H1 (cell line): ENCODE measurements at places on chromosomes 11 and 22.
A peak's percentile ranks its signal among the peaks of the same experiment; 100 is the strongest.

GRCh38 chr22:42432020-42432596 lies at the start of gene NFAM1:
Gene NFAM1 (minus strand): TSS chr22:42432403. CDS start chr22:42432357, 46 bp downstream.
- no peak for DNase-seq

- DNase-seq = no peak
Observed at GRCh38 chr22:20625270-20625669, 117.9 kb downstream of the MED15 start.

- DNase-seq = no peak
Observed at GRCh38 chr11:62402226-62402959, 16.4 kb upstream of the SCGB1A1 start.

- DNase-seq = no peak
Observed at GRCh38 chr22:47375621-47376321, 613.3 kb downstream of the TBC1D22A start.

DNA sequence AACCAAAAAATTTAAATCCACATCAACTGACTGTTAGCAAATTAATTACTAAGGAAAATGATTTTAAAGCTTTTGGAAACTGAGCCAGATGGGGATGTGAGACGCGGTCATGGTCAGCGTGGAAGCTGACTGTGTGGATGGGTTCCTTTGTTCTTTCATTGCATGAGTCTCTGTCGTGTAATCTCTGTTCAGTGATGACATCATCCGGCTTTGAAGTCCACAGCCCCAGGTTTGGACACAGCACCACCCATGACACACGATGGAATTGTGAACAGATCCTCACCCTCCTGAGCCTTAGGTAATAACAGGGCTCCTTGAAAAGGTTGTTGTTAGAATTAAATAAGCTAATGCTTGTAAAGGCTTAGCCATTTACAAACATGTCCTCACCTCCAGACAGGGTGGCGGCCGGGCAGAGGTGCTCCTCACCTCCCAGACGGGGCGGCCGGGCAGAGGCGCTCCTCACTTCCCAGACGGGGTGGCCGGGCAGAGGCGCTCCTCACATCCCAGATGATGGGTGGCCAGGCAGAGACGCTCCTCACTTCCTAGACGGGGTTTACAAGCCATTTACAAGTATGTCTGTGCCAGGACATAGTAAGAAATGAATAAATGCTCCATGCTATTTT lies 677.3 kb downstream of the TBC1D22A start:
- DNase-seq = no peak

- DNase-seq = no peak
Observed at GRCh38 chr22:43994416-43994815, 29.7 kb upstream of the PARVB start.

GRCh38 chr22:30079952-30080533 lies at the start of gene HORMAD2:
Gene HORMAD2 (plus strand): TSS chr22:30080464. CDS start chr22:30093953, 13,489 bp downstream.
- peak; percentile 92 for DNase-seq

- DNase-seq = peak; percentile 76
Observed at GRCh38 chr11:59560702-59561473, 49.5 kb downstream of the OR4D9 start.

DNA sequence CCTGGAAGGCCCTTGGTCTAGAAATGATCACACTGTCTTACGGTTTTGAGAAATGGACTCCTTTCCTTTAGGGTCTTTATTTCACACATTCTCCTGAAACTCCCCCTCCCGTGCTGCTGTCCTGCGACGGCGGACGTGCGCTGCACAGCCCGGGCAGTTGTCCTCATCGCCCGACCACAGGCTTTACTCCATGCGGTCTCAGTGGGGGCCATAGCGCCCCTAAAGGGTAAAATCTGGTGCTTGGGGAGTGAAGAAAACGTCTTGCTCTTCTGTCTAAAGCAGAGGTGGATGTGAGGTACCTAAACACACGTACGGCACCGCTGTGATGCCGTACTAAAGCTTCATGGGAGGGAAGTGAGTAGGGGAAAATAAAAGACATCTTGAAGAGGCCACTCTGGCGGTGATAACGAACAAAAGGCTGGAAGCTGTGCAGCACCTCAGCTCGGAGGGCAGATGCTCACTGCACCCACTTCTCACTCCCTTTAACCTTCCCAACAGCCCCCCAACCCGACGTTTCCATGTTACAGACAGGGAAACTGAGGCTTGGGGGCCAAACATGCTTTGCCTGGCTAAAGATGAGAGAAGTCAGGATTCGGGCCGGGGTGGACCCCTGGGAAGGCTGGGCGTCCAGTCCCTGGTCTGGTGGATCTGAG lies 22.6 kb downstream of the MPPED1 start:
- no peak for DNase-seq

- DNase-seq = no peak
Observed at GRCh38 chr11:60594998-60595642, 79.9 kb downstream of the MS4A13 start.

DNA sequence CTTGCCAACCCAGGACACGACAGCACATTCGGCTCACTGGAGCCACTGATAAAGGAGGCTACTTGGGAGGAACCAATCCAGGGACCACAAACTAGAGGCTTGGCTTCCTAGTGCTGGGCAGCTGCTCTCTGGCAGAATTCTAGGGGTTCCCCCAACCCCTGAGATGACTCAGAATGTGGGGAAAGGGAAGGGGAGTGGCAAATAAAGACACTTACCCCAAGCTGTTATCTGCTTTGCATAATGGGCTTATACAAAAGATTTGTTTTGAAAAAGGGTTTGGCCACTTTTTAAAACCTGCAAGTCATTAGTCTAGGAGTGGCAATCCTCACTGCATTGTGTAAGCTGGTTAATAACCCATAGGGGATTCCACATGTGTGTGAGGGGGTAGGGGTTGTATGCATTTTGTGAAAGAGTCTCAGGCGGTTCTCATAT lies 64.1 kb upstream of the LMO1 start:
- no peak for DNase-seq

DNA sequence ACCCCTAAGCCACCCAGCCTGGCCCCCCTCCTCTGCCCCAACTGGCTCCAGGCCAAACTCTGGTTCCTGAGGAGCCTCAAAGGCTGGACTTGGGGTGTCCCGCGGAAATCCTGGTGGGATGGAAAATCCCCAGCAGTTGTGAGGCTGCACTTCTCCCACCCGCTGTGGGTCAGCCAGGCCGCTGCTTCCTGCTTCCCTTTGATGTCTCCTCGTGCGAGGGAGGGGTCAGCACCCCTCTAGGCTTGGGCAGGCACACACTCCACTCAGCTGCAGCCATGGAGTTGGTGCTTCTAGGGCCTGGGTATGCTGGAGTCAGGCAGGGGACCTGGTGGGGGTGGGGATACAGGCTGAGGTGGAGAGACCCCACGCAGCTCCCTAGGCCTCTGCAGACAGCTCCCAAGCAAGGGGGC lies 12.0 kb downstream of the KCNQ1OT1 start:
- DNase-seq = no peak

DNA sequence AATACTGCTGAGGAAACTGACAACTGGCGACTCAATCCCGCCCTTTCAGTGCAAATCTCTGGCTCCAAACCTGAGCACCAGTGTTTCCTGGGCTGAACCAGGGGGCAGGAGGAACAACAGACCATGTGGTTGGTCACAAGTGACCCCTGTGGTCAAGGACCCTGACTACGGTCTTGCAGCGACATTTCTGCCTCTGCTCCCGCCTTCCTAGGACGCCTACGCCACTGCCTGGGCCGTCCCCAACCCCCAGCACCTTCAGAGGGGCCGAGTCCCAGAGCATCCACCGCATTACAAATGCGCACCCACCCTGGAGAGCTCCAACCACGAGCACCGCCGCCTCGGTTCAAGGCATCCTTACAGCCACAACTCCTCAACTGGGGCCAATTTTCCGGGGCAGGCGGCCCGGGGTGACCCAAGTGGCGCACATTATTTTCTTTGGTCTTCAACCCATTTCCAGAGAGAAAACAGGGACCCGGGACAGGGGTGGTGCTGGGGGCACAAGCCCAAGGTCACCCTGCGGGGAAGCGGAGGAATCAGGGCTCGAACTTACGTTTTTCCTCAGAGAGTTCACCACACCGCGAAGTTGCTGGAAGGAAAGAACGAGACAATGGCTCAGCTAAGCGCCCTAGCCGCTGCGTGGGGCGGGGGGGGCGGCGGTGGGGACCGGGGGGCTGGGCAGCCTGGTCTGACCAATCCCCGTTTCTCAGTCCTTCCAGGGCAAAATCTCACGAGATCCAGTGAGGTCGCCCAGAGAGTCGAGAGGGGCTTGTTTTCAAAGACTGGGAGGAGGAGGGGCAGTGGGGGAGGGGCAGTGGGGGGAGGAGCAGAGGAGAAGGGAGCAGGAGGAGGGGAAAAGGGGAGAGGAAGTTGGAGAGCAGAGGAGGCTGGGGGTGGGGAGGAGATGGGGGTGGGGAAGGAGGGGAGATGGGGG lies 1.8 kb downstream of the PRAME start:
- DNase-seq = no peak

GRCh38 chr11:95939091-95939490 lies 15.2 kb upstream of the MTMR2 start:
- no peak for DNase-seq

GRCh38 chr11:112115386-112115785 lies 28.7 kb downstream of the SDHD start:
- no peak for DNase-seq

DNA sequence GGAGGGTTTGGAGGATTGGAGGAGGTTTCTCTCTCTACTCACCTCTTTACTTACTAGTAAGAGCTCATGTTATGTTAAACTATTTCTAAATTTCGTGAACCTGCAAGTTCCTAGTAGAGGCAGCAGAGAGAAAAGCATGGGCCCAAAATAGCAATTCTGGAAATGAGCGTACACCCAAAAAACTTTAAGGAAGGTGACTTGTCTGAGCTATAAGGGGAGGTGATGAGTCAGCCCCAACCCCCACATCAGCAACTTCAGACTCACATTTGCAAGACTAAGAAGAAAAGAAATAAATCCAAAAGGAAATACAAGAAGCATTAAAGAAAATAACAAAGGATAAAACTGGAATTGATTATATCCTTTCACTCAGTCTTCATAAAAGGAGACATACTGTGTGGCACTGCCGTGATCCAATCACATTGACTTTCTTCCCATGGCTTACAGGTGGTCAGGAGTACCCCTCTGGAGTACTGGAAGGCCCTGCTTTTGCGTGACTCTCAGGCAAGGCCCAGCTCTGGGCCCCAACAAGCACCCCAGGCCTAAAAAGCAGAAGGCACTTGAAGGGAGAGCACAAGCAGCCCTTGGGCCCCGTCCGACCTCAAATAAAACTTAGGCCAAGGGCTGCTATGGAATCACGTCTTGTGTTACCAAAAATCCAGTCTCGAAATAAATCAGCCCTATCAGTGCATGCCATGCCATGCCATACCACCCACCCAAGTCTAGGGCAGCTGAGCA lies 14.3 kb downstream of the PACSIN2 start:
- no peak for DNase-seq

GRCh38 chr11:113647108-113647507 lies 59.0 kb downstream of the TMPRSS5 start:
- no peak for DNase-seq

GRCh38 chr11:17939542-17939941 lies 73.3 kb downstream of the SERGEF start:
- no peak for DNase-seq

GRCh38 chr11:41449483-41450050 lies 9.9 kb downstream of the LRRC4C start:
- no peak for DNase-seq

DNA sequence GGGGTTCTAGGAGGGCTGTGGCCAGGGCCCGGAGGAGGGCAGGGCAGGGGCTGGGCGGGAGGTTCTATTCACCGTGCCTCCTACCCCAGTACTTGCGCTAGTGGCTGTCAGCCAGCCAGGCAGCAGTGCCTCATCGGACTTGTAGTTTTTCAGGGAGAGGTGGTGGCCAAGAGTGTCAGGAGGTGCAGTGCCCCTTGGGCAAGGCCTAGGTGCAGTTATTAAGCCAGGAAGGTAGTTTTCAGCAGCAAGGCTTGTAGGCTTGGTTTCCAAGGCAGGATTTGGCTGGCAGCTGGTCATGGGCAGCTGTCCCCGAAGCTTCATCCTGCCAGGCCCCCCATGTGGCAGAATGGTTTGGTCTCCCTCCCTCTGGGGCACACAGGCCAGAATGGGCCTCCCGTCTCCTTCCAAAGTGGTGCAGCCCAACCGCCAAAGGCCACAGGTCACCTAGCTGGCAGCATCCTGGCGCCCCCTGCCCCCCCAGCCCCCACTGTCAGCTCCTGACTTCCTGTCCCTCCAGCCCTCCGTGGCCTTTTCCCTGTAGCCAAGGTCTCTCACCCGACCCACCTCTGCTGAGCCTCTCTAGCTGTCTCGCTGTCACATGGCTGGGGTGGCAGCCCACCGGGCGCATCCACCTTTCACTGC lies 8.5 kb downstream of the CCDC88B start:
- DNase-seq = no peak

DNA sequence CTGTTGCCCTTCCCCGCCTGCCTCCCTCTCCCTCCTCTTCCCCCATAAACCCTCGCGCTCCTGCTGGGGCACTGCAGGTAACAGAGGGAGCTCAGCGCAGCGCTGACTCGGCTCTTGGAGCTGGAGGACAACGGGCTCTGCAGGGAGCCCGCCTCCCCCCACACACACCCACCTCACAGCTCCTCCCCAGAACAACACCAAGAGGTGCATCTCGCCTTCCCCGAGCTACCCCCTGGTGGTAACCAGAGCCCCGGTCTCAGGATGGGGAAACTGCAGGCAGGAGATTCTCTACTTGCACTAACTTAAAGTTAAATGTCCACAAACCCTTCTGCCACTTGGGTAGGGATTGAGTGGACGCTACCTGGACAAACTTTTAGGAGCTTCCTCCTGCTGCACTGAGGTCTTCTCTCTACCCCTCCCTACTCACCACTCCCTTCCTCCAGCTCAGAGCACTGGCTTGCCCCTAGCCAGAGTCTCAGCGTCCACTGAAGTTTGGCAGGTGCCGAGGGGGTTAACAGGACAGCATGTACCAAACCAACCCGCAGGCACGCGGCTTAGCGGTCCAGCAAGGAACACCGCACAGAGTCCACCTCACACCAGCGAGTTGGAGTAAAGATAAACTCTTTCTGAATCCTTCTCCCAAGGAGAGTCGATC lies 4.0 kb upstream of the SCN4B start:
- DNase-seq = no peak

GRCh38 chr22:32378707-32379272 lies 21.1 kb downstream of the RFPL3 start:
- no peak for DNase-seq

GRCh38 chr11:3986301-3986700 lies 108.3 kb upstream of the RRM1 start:
- DNase-seq = no peak

- no peak for DNase-seq
Observed at GRCh38 chr22:35703861-35704584, 13.6 kb upstream of the APOL5 start.

DNA sequence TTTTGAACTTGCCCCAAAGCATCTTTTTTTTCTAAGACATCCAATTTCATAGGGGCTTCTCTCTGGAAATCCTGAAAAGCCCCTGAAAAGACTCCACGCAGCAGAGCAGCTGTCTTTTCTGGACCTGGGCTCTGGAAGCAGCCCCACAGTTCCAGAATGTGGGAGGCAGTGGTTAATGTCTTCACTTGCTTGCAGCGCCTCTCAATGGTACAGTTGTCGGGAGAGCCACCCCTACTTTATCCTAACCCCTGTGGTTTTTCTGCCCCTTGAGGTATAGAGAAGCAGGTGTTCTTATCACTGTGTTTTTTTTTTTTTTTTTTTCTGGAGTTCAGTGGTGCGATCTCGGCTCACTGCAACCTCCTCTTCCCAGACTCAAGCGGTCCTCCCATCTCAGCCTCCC lies 83.4 kb upstream of the SORL1-AS1 start:
- no peak for DNase-seq

- no peak for DNase-seq
Observed at GRCh38 chr11:73281201-73281741, 9.1 kb downstream of the P2RY6 start.
